SJSA1 (cell line): ENCODE measurements at places on chromosomes 1 and 21.
A peak's percentile ranks its signal among the peaks of the same experiment; 100 is the strongest.

DNA sequence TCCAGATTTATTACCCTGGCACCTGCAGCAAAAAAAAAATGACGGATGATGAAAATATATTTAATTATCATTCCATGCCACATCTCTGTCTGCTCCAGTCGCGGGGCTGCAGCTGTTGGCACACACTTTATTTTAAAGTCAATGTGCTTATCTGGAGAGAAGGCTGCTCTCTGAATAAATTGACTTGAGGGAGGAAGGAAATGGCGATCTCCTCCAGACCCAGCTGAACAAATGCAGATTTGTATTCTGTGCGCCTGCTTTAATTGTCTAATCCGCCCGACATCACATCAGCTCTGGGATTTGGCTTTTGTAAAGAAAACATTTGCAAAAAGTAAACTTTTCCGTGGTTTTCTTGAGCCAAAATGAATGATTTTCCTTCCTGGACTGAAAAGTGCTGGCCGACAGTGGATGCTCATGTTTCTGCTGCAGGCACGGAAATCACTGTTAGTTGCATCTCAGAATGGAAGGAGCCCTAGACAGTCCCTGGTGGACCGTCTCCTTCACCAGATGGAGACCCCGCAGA is 150.2 kb downstream of the CAMTA1 start:
- DNase-seq = no peak

DNA sequence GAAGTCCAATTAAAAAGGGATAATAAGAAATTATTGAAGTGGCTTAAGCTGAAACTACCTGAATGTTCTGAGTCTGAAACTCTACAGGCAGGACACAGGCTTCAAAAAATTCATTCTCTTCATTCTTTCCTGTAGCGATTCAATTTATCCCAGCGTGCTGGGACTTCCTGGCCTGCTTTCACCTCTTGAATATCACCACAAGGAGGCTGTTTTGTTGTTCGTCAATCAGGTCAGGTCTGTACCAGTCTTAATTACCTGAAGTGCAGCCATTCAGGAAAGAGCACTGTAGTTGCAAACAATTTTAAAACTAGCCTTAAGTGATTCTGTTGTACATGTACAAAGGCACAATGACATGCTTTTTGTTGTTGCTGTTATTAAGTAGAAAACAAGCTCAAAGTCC is 38.4 kb downstream of the FYB2 start:
- DNase-seq = no peak

DNA sequence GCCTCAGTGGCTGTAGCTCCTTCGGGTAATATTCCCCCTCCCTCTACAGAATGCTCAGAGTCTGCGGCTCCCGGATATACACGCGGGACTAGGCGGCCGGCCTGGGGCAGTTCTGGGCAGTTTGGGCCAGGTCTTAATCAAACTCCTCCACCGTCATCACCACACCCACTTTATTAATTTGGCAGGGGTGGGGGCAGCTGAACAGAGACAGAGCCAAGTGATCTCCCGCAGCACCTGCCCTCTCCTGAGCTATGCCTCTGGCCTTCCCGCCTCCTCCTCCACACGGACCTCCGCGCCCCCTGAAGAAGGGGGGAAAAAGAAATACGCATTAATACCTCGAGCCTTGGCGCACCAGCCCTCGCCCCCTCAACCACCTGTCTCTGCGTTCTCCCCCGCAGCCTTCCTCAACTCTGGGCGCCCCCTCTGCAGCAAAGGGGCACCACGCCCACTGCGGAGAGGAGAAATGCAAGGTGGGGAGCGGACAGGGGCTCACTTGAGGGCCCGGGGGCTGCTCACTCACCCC is 42.6 kb downstream of the CD34 start:
- no peak for DNase-seq

- no peak for DNase-seq
These were observed 99.1 kb downstream of the CLEC20A start for GRCh38 chr1:178397678-178398077.

GRCh38 chr1:42439940-42440339 is 15.9 kb downstream of the ZMYND12 start:
- peak; percentile 28 for DNase-seq

DNA sequence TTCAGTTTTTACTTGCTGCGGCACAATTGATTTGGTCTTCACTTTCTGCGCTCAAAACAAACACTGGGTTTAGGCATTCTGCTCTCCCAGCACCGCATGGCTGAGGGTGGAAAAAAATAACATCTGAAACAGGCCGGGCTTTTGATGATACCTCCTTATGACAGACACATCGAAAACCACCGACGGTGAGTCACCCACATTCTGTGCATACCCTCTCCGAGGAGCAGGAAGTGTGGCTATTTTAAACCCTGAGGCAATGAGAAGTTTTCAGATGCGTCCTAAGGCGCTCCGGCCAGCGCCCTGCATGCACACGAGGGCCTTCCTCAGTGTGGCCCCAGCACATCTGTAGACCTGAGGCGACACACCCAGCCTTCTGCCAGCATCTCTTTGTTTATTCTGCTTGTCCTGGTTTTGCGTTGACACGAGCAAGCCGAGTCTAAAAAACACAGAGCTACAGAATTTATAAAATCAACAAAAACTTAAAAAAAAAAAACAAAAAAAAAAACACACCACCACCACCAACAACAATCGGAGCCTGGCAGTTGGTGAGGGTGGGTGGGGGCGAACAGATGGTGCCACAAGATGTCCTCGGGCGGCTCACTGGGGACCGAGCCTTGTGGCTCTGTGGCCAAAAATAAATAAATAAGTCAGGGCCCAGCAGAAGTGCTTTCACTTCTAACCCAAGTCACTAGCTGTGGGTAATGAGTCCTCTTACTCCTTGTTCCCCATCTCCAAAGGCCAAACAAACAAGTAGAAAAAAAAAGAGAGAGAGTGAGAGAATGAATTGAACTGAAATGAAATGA is 162.6 kb upstream of the IRF2BP2 start:
- DNase-seq = peak; percentile 99

GRCh38 chr1:22606161-22606560 is 30.3 kb upstream of the C1QA start:
- DNase-seq = no peak

GRCh38 chr1:48793863-48794262 is 17.2 kb upstream of the BEND5 start:
- DNase-seq = no peak

DNA sequence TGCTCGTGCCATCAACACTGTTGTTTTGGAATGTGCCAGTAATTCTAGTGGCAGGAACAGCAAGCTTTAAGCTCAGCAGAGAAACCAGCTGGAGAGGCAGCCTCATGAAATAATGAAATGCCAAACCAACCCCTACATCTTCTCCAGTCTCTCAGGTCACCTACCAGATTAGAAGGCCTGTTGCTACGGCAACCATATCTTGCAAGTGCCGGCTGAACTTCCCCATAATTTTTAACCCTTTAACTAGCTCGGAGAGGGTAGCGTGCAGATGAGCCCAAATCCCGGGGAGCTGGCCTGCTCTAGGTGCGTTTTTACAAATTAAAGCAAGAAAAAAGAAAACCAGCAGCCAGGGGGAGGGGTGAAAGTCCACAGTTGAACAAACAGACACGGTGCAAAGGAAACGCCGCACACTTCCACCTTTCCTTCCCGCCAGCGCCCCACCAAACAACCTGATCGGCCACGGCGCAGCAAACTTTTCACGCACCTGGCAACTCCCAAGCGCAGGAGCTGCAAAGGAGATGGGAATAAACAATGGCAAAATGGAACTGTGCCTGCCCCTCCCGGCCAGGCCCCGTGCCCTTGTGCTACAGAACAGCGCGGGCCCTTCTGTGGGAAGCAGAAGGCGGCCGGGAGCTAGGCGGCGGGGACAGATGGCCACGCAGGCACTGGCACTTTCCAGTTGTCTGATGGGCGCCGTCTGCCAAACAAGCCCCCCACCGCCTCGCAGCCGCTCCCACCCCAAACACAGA is 50.1 kb downstream of the SSBP3 start:
- no peak for DNase-seq

GRCh38 chr1:163036671-163037070 is 32.5 kb upstream of the RGS4 start:
- DNase-seq = peak; percentile 58

DNA sequence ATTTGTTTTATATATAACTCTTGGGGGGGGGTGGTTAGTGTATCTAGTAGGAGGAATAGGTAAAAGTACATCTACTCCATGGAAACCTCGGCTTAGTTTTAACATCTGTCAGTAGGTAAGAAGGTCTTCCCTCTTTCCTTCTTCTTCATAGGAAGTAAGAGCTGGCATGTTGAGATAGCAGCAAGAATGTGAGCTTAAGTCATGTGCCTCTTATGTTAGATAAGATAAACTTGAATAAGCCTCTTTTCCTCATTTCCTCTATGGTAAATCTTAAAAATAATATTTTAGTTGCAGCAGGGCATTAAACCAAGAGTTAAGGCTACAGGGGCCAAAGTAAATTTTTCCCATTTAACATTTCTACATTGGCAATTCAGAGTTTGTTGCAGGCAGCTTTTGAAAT is 100.4 kb downstream of the MAP3K21 start:
- DNase-seq = no peak

GRCh38 chr1:225653463-225654276 is 747 bp upstream of the ENAH start:
- DNase-seq = peak; percentile 89

- no peak for DNase-seq
These were observed 40.0 kb upstream of the EPS15 start for GRCh38 chr1:51559064-51559500.

- no peak for DNase-seq
These were observed 71.4 kb downstream of the MRPL37 start for GRCh38 chr1:54271341-54271740.

GRCh38 chr21:14554948-14555347 is 8.8 kb upstream of the SAMSN1 start:
- no peak for DNase-seq

GRCh38 chr1:35259561-35259960 is 8.9 kb upstream of the ZMYM4 start:
- DNase-seq = no peak

DNA sequence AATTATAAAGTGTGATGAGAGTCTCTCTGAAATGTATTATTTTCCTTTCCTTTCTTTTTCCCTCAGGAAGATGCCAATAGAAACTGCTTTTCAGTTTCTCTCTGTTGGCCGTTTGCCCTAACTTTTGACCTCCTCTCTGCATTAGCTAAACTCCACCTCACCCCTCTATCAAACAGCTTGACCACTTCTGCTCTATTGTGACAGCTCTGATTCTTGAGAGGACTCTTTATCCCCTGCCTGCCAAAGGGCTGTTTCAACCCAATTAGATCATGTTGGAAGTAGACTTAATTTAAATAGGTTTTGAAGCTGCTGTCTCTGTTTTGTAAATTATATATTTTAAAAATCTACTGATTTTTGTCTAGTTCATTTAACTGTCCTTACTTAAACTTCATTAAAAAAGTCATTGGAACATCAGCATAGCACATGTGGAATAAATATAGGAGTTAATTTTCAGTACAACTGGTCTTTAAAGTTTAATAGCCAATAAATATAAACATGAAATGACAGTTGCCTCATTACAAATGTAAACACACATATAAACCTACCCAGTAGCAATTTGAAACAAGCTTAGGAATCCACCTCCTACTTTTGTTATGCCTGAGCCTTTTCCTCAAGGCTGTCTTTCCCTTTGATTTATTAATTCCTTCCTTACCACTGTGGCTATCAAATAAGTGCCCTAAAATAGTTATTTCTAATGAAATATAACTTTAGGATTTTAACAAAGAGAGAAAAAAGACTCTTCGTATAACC is 152.0 kb downstream of the CHRM3 start:
- no peak for DNase-seq

DNA sequence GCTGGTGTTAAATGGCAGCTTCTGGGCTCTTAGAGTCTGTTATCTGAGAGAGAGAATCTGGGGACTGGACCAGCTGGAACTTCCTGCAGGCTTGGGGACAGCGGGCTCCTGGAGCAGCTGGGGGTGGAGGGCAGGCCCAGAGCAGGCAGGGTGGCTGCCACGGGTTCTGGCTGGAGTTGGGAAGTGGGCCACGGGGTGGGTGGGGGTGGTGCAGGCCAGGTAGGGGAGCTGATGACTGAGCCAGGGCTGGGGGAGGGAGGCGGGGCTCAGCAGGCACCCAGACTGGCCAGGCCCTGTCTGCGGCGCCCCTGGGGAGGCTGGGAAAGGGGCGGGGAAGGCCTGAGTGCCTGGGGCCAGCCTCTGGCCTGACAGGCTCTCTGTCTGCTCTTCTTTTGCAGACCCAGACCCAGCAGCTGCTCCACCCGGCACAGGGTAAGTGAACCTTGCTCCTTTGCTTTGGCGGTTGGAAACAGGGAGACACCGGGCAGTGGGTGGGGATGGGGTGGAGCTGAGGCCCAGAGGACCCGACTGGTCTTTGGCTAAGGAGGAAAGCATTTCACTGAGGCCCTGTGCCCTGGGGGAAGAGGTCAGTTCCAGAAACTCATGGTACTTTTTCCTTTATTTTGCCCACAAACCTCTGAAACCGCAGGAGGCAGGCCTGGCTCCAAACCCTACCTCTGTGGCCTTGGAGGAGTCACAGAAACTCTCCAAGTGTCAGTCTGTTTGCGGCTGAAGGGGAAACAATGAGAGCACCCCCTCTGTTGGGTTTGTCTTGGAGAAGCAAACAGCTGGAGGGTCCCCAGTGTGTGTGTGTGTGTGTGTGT is 48.8 kb downstream of the ARHGEF10L start:
- peak; percentile 74 for DNase-seq

DNA sequence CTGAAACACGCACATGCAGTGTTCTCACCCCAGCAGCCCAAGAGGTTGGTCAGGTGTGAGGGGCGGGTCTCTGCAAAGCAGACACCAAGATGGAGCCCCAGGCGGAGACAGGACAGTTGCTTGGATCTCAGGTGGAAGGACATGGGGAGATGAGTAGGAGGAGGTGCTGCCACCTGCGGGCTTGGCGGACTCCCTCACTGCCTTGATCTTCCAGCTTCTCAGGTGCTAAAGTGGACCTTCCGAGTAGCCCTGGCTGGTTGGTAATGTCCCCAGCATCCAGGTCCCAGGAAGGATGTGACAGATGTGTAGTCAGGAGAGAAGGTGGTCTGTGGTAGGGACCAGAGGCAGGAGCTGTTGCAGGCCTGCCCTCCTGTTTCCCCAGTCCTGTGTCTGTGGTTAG is 114.1 kb downstream of the AJAP1 start:
- DNase-seq = no peak

- no peak for DNase-seq
These were observed 729.6 kb upstream of the PTBP2 start for GRCh38 chr1:95991787-95992520.

DNA sequence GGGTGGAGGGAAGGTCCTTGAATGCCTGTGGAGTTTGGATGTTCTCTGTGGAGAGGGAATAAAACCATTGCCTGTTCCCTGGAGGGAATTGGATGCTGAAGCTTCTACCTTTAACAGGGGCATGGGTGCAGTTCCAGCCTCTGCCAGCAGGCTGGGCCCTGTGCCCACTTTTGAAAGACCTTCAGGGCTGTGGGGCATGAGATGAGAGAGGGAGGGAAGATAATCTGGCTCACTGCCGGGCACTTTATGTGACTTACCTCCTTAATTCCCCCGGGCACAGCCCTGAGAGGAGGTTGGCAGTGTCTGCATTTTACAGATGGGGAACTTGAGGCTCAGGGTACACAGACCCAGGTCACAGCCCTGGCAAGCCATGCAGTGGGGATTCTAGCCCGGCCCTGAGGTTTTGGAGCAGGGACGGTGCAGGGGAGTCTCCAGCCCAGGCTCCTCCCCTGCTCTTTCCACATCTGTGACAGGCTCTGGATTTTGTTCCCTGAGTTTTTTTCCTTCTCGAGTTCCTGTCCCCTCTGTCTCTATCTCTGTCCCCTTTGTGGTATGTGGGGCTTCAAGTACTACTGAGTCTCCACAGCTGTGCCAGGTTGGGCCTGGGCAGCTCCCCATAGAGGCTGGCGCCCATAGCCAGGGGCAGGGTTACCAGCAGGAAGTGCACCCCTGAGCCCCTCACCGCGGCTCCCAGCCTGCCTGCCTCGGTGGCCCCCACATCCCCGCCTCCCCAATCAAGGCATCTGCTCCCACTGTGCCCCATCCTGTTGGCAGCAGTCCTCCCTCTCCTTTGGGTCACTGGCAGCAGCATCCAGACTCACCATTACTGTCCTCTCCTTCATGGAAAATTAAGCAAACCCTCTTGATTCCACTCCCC is 14.0 kb upstream of the THEMIS2 start:
- DNase-seq = peak; percentile 80
